ENCODE measurements at places on chromosomes 2 and 18.

DNA sequence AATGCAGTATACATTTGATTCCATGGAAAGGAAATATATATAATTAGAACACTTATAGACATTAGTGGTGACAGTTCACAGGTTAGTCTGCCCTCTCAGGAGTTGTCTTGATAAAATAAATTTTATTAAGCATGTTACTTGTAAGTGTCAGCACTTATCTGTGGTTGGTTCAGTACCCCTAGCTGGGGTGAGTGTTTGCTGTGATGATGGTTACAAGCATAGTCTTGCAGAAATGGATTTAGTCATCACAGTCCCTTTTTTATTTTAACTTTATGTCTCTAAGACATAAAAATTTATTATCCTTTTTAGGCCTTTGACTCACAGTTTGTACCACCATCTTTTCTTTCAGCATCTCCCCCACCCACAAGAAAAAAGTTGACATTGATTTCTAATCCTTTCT is 52.1 kb downstream of the NCK2 start:
- DNase-seq: no peak

DNA sequence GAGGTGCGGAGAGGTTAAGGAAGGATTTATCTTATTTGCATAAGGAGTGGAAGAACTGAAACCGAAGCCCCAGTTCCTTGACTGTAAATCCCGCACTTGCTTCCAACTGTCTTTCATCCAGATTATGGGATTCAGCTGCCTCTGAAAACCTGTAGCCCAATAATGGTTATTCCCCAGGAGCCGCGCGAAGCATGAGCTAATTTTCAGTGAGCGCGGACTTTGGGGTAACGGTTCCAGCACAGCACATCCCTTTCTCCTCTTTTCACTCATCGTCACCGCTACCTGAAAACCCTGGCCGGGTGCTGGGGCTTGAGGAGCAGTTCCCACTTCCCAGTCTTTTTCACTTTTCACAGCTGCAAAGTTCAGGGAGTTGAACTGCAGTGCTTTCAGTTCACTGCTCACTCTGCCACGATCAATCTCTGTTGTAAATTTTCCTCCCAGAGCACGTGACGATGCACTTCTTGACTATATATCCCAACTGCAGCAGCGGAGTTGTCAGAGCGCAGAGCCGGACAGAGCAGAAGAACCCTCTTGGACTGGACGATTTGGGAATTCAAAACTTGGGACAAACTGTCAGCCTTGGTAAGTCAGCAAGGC is at the start of gene KCNE4:
KCNE4 (plus strand) TSS at position 498 of the 597 bp plus-strand sequence. CDS start 641 bp downstream, outside the sequence.
- DNase-seq: no peak

GRCh38 chr2:188459061-188459460 is 167.4 kb downstream of the GULP1 start:
- DNase-seq: no peak

- no peak for DNase-seq
Observed at GRCh38 chr2:4502230-4502843, 799.0 kb downstream of the DCDC2C start.

- no peak for DNase-seq
Observed at GRCh38 chr2:233802132-233802815, 24.1 kb downstream of the MROH2A start.

- DNase-seq: peak; percentile 92
Observed at GRCh38 chr2:232839411-232840079, 30.5 kb upstream of the SNORC start.

- no peak for DNase-seq
Observed at GRCh38 chr2:273333-273732, 8.6 kb downstream of the ACP1 start.

DNA sequence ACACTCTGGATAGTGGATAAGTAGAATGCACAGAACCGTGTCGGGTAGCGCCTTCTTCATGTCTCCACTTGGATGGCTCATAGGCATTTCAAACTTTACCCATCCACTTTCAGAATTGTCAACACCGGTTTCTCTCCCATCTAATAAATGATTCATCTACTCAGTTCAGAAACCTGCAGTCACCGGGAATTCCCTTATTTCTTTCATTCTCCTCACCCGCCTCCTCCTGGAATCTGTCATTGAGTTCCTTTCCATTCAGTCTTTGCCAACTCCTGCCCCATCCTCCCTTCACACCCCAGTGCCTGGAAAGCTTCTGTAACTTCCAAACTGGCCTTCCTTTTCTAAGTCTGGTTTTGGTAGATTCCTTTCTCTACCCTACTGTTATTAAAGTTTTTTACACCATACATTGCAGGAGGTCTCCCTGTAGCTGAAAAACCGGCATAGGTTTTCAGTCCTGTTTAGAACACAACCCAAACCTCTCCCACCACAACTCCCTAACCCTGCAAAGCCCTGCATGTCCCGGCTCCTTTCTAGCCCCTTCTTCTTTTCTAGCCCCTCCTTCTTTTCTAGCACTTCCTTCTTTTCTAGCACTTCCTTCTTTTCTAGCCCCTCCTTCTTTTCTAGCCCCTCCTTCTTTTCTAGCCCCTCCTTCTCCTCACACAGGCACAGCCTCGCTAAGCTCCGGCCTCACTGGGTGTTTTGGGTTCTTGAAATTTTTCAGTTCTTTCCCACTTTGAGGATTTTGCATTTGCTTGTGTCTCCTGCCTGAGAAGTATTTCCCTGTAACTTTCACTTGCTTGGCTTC is 133.9 kb upstream of the KLHL14 start:
- no peak for DNase-seq

DNA sequence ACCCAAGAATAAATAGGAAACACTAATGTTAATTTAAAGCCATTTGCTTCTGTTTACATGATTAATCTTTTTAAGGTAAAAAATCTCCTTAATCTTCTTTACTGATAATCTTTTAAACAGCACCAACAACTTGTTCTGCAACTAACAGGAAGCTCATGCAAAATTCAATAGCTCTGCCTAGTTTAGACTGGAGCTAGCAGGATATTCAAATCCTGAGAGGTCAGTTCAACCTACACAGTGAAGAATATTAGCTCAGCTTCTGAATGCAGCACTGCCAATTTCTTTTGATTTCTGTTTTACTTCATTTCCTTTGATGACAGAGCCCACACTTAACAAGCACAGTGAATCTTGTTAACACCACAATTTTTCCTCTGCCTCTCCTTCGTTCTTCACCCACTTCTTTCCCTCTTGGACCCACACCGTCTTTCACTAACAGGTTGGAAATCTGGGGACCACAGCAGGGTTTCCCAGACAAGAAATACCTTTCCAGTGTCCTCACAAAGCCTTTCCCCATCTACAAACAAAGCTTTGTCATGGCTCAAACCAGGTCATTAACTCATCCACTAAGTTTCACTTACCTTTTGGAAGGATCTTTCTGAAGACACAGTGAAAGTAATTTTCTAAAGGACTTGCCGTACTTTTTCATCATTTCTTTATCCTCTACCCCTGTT is 109.8 kb downstream of the STK39 start:
- no peak for DNase-seq

GRCh38 chr2:36800381-36800780 is 103.9 kb downstream of the VIT start:
- no peak for DNase-seq

GRCh38 chr2:210919128-210919527 is 362.7 kb downstream of the CPS1 start:
- no peak for DNase-seq

- no peak for DNase-seq
Observed at GRCh38 chr2:210956101-210956500, 399.7 kb downstream of the CPS1 start.

DNA sequence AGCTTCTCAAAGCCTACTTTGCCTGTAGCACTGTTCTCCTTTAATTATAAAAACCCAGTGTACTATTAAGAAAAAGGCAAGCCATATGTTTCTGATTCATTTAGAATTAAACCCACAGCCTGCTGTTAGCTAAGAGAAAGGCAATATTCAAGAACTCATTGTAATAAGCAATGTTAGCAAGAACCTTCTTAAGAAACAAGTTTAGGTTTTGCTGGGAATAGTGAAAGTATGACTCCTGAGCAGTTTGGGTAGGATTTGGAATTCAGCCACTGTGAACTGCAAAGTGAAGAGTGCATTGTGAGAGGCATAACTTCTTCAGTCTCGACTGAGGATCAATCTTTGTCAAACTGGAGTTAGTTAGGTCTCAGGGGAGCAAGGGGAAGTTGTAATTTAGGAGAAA is 206.5 kb upstream of the NT5C1B start:
- DNase-seq: no peak

GRCh38 chr2:216312441-216312840 is 59.8 kb downstream of the MARCHF4 start:
- no peak for DNase-seq

GRCh38 chr18:29753379-29753778 is 1289.2 kb downstream of the DSC3 start:
- DNase-seq: no peak

DNA sequence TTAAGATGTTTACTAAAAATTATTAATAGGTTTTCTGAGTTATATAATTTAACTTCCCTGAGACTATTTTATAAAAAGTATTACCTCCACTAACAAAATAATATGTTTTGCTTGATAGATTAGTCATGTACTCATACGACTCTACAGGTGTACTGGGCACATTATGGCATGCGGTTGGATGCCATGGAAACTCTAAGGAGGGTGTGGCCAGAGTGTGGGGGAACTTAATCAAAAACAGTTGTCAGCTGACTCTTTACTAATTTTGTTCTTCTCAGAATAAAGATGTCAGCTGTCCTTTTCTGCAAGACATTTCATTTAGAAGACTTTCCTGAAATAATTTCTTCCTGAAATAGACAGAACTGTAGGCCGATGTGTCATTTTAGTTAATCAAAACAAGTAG is 228.3 kb upstream of the SIX3 start:
- DNase-seq: no peak

- DNase-seq: no peak
Observed at GRCh38 chr2:231152800-231153557, 28.1 kb upstream of the HTR2B start.

- DNase-seq: no peak
Observed at GRCh38 chr2:48714245-48714644, 41.3 kb downstream of the LHCGR start.

DNA sequence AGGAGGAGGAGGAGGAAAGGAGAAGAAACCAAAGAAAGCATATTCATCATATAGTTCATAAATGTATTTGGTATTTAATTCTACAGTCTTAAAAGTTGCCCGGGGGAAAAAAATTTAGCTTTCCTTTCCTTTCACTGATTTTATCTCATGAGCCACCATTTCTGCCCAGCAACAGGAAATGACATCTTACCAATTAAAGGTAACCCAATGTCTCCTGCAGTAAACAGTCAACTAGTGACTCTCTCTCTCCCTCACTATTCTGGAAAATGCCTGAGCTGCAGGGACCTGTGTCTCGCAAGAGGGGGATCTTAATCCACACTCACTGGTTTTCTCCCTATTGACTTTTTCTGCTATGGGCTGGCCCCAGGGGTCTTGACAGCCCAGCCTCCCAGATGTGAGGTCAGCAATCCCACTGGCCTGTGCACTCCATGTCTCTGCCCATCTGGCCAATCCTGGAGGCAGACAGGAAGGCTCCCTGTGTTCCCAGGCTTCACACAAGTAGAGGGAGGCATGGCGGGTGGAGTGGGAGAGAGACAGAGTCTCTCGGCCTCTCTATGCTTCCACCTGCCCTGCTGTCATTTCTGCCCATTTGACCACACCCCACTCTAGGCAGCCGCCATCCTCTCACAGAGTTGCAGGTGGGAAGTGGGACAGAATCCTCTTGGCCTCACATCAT is 85.4 kb upstream of the CABLES1 start:
- no peak for DNase-seq
